ENCODE measurements at places on chromosomes 2 and 18.

DNA sequence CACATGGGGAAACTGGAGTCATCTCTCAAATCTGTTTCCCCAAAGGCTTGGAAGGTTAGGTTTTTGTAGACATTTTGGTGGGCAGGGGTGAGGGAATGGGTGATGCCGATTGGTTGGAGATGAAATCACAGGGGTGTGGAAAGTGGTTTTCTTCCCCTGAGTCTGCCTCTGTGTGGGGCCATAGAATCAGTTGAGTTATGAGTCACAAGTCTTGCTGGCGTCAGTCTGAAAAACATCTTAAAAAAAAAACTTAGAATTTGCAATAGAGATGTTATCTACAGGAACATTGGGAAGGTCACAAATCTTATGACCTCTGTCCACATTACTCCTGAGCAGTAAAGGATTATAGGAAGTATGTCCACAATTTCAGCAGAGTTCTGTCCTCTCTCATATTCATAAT is 314.6 kb downstream of the CNTNAP5 start:
- DNase-seq, result no peak

DNA sequence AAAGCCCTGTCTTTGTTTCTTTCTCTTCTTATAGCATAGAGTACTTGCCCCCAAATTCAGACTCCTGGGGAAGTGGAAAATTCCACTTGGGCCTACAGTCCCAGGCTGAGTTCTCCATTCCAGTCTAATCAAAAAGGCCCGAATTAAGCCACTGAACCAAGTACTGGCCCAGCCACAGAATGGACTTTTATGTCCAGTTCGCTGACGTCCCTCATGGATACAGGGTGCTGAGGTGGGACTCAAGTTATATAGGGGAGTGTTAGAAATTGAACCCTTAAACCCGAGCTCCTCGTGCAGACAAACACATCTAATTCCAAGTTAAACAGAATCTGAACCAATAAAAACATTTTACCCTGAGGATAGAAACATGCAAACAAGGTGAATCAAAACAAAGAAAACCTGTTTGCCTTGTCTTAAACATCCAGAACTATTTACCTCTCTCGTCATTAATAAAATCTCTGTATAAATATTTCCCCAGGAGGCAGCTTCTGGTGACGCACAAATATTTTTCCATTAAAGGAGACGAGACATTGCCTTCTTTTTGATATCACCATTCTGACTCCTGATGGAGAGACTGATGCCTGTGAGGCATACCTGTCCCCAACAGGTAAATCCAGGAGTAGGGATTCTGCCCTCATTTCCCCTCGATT is 136.8 kb upstream of the ARL4C start:
- no peak for DNase-seq

- no peak for DNase-seq
These were observed 108.8 kb downstream of the FMNL2 start for GRCh38 chr2:152443771-152444170.

DNA sequence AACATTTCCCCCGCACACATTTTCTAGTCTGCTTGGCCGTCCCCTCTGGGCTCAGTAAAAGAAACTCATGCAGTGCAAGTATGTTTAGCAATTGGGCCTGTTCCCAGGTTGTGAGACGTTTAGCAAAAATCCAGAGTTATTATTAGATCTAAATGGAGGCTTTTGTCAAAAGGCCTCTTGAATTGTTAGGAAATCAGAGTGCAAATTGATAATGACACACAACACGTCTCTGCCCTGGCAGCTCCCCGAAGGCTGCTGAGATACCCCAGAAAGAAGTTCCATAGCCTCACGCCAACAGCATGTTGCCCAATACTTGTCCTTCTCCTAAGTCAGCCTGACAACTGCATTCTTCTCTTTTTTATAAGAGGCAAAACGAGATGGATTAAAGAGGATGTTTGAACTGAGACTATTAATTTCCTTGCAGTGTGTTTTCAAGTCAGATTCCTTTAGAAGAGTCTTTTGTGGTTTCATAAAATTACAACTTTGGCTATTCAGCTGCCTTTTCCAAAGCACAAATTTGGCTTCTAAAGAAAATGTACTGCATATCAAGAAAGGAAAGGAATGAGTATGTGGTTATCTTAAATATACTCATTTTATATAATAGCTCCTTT is 202.2 kb downstream of the TRIB2 start:
- DNase-seq, result no peak

DNA sequence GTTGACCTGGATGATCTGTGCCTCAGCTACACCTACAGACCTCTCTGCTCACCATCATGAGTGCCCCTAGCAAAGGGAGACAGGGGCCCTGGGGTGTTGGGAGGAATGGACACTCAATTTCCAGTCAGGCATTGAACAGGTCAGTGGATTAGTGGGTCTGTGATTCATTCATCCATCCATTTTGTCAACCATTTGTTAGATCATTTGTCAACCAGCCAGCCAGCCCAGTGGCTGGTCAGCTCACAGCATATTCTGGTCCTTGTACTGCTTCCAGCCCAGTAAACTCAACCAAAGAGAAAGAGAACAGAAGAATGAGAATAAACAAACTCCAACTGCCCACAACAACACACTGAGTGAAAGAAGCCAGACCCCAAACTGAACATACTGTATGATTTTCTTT is 4.6 kb upstream of the KLF11 start:
- no peak for DNase-seq

- no peak for DNase-seq
These were observed 186.2 kb downstream of the STK39 start for GRCh38 chr2:168060986-168061750.

DNA sequence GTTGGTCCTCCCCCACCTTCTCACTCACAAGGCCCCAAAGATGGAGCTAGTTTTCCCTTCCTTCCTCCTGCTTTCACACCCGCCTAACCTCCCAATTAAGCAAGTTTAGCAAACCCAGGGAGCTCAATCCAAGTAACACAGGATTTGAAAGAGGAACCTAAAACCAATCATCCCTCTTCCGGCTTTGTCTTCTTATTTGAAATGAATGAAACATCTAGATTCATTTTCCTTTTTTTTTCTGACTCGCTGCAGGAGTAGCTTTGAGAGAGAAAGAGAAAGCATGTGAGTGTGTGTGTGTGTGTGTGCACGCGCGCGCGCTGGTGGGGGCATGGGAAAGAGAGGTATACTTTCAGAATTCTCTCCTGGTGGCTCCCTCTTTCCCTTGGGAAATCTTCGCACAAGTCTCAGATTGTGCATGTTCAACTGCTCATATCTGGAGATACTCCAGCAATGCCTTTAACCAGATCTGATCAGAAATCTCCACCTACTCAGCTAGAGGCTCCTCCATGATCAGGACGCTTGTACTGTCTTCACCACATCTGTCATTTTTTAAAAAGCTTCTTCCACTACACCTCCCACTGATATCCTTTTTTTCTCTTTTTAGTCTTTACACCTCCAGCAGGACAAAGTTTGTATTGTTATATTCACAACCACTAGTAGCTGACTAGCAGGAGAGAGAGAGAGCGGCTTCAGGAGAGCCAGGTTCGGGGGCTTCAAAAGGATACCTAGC is 1.7 kb downstream of the SLC8A1 start:
- no peak for DNase-seq

DNA sequence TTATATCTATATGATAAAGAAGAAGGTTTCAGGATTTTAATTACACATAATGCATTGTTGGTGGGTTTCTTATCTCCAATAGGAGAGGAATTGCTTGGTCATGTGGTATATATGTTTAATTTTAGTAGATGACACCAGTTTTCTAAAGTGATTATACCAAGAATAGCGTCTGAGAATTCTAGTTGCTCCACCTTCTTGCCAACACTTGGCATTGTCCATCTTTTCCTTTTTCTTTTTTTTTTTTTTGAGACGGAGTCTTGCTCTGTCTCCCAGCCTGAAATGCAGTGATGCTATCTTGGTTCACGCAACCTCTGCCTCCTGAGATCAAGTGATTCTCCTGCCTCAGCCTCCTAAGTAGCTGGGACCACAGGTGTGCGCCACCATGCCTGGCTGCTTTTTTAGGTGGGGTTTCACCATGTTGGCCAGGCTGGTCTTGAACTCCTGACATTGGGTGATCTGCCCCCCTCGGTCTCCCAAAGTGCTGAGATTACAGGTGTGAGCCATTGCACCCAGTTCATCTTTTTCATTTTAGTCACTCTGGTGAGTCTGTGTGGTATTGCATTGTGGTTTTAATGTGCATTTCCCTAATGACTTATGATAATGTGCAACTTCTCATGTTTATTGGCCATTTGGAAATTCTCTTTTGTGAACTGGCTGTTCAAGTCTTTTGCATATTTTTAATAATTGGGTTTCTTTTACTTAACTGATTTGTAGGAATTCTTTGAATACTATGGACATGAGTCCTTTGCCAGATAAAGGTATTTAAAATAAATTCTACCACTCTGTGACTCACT is 37.3 kb upstream of the ZNF512 start:
- DNase-seq, result no peak

GRCh38 chr2:64203858-64204632 is 59.8 kb upstream of the PELI1 start:
- peak; percentile 18 for DNase-seq
